ENCODE measurements at places on chromosomes 2 and 18. TPM values are rescaled to one million over a fixed set of nuclear protein-coding genes. Genes with fewer than 3 reads are reported as not detected.

DNA sequence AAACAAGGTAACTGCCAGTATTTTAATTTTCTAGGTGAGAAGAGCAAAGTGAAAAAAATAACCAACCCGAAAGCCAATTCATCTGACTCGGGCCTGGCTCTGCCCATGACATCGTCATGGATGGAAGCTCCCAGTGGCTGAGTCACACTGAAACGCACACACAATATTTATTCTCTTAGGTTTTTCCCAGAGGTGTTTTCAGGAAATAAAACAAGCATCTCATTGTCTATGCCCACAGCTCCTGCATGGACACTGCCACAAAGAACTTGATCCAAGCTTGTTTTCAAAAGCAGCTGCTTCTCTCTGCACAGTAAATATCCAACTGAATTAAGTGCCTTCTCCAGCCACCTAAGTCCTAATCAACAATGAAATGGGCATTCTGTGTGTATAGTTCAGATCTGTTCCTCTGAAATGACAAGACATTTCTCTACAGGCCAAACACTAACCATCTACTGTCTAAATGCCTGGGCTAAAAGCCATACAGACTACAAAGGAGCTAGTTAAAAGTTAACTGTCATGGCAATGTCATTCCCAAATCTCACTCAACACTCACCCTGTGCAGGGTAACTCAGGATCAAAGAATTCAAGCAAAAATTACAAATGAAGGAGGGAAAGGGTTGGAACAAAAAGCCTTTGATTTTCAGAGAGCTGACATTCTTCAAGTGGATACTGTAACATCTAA is 62.9 kb downstream of the RPL31 start:
- H3K27me3 ChIP-seq: no peaks in the 10 kb centered on the region
- no peak overlapping the region for H3K27ac ChIP-seq
- H3K36me3 ChIP-seq: no peaks in the 10 kb centered on the region
- no peak overlapping the region for H3K4me3 ChIP-seq
- no peaks in the 10 kb centered on the region for H3K4me1 ChIP-seq
- DNase-seq: no peak

DNA sequence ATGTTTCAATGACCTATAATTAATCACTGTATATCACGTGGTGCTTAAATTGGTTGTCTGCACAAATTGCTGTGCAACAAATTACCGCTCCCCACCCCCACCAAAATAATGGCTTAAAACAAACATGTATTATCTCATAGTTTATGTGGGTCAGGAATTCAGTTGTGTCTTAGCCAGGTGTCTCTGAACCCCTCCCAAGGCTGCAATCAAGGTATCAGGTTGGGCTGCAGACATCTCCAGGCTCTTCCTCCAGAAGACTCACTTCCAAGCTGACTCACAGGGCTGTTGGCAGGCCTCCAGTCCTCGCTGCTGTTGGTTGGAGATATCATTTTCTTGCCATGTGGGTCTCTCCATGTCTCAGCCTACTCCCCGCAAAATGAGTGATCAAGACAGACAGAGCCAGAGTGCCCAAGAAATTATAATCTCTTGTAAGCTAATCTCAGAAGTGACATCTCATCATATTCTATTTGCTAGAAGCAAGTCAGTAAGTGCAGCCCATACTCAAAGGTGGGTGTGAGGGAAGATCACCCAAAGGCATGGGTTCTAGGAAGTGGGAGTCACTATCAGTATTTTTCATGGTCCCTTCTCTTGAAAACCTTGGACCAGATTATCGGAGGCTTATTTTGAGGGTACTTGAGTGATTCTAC is 38.4 kb downstream of the SPC25 start:
- no peak for DNase-seq
- H3K4me3 ChIP-seq: no peak overlapping the region
- H3K4me1 ChIP-seq: no peaks in the 10 kb centered on the region

DNA sequence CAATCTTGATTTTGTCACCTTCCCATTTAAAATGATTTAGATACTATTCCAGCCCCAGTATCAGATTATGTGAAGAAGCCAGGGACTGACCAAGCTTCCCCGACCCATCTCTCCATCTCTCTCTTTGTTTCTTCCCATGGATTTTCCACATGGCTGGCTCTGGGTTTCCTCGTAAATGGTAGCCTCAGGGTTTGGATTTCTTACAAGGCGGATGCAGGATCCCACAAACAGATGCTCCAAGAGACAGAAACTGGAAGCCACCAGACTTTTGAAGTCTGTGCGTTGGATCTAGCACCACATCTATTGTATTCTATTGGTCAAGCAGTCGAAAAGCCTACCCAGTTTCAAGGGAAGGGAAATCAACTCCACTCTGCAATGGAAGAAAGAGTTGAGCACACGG is 46.0 kb upstream of the SPHKAP start:
- H3K4me3 ChIP-seq: no peak overlapping the region
- no peak overlapping the region for H3K27ac ChIP-seq
- H3K4me1 ChIP-seq: no peaks in the 10 kb centered on the region

DNA sequence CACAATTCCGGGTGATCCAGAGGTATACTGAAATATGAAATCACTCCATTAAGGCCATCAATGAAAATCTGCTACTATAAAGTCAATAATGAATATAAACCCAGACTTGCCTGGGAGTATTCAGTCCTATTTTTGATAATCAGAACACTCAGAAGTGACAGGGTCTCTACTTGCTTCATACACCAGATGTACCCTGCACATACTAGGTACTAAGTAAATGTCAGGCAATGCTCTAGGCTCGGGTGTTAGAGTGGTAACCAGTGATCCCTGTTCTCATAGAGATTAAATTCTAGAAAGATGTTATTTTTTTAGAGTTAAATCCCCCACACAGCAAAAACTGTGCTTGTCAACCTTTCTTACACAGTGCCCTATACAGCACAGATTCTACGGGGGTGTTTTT is 12.3 kb downstream of the STAT1 start:
- peaks cover 98% of the 10 kb centered on the region for H3K36me3 ChIP-seq
- no peak for DNase-seq
- H3K4me1 ChIP-seq: peaks cover 28% of the 10 kb centered on the region
- H3K4me3 ChIP-seq: no peak overlapping the region
- no peak overlapping the region for H3K27ac ChIP-seq

DNA sequence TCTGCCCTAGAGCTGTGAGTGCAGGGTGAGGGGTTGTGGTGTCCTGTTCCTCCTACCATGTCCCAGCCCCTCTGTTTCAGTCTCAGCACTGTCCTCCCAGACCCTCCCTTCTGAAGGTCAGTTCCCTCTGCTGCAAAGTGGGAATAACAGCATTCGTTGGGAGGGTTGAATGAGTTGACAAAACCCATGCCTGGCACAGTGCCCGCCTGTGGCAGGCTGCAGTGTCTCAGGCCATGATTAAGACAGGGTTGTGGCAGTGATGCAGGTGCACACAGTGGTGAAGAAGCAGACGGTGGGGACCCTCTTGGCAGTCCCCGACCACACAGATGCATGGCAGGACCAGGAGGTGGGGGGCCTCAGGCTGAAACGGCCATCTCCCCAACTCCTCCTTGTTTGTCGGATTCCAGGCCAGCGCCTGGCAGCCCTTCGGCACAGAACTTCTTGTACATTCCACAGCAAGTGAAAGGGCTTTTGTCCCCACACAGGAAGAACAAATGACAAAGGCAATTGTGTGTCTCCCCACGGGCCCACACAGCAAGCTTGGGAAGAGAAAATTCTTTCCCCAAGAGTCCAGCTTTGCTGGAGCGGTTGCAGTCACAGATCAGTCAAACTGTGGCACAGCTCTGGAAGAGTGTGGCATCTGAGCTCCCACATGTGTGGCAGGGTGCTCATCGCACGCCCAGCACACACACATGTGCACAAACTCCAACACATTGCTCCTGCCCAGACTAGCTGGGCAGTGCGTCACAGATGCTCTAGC is 92.0 kb upstream of the MSH2 start:
- H3K36me3 ChIP-seq: no peaks in the 10 kb centered on the region
- no peaks in the 10 kb centered on the region for H3K27me3 ChIP-seq
- no peak overlapping the region for H3K4me3 ChIP-seq
- no peak overlapping the region for H3K27ac ChIP-seq
- no peaks in the 10 kb centered on the region for H3K4me1 ChIP-seq

DNA sequence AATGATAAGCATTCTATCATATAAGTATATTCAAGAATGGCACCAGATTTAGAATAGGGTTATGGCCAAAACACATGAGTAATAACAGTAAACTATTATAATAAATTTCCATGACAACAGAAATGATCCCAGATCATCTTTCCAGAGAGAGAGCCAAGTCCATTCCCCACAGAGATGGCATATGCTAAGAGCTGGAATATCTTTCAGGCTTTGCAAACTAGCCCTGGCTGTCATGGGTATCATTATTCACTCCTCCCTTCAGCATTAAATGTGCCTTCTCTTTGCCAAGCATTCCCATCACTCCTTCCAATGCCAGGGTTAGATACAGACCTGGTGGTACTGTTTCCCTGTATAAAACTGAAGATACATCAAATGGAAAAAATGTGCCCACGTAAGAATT is 10.9 kb downstream of the FEZ2 start:
- no peak overlapping the region for H3K4me3 ChIP-seq
- H3K36me3 ChIP-seq: peaks cover 6% of the 10 kb centered on the region
- H3K4me1 ChIP-seq: no peaks in the 10 kb centered on the region
- no peaks in the 10 kb centered on the region for H3K27me3 ChIP-seq
- H3K27ac ChIP-seq: no peak overlapping the region

- no peak overlapping the region for H3K27ac ChIP-seq
- H3K4me1 ChIP-seq: no peaks in the 10 kb centered on the region
- H3K36me3 ChIP-seq: no peaks in the 10 kb centered on the region
- no peaks in the 10 kb centered on the region for H3K27me3 ChIP-seq
- no peak overlapping the region for H3K4me3 ChIP-seq
These were observed 90.1 kb downstream of the TWIST2 start for GRCh38 chr2:238938003-238938400.

GRCh38 chr18:1846640-1847039 is 724.7 kb downstream of the METTL4 start:
- H3K4me1 ChIP-seq: no peaks in the 10 kb centered on the region
- H3K27ac ChIP-seq: no peak overlapping the region
- H3K27me3 ChIP-seq: no peaks in the 10 kb centered on the region

The SCN7A gene
- total RNA-seq: not detected

The GCKR gene
- total RNA-seq: not detected
